ENCODE measurements at places on chromosomes 11 and 22.

- no peak for DNase-seq
These were observed 81.5 kb downstream of the GRK3 start for GRCh38 chr22:25645964-25646363.

DNA sequence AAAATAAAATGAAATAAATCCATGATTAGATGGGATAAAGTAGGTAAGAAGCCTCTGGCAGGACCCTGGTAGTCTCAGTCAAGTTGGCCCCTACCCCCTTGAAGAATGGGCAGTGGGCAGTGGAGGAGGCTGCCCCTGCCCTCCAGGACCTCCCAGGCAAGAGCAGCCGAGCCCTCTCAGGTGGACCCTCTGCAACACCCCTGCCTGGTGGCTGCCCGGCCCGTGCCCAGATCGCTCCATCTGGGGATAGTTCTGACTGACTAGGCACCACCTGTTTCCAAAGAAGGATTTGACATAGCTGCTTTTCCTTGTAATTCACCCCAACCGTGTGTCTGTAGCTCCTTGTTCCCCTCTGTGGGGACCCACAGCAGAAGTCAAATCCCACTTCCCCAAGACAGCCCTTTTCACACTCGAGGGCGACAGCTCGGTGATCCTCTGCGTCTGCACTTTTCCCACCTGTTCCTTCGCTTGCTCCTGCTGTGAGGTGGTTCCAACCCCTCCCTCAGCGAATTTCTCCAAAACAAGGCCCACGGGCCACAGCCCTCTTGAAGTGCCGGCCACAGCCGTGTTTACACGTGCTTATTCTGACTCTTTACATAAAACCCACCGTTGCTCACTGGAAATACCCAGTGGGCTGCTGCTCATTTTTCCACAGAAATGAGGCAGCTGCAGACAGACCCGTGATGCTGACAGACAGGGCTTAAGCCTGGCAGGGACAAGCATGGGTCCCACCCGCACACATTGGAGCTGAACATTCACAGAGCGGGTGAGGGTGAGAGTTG is 5.5 kb upstream of the TMPRSS13 start:
- no peak for DNase-seq

- DNase-seq, result peak; percentile 76
These were observed 57.9 kb downstream of the NECTIN1 start for GRCh38 chr11:119671051-119671450.

DNA sequence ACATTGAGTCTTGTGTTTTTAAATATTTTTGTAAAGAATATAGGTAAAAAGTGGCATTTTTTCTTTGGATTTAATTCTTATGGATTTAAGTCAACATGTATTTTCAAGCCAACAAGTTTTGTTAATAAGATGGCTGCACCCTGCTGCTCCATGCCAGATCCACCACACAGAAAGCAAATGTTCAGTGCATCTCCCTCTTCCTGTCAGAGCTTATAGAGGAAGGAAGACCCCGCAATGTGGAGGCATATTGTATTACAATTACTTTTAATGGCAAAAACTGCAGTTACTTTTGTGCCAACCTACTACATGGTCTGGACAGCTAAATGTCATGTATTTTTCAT is 333 bp upstream of the CD3E start:
- no peak for DNase-seq

DNA sequence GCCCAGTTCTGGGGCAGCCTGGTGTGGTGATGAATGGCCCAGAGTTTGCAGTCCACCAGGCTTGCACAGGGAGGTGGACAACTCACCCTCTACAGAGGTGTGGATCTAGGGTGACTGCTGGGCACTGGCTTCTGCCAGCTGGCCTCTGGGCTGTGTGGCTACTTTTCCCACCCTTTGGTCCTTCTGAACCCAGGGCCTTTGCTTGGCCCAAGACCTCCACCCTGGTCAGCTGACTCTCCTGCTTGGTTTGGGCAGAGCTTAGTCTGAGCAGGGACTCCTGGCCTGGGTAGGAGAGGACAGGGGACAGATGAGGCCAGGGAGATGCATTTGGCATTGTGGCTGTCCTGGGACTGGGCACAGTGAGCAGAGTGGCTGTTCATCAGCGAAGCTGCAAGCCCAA is 83.0 kb upstream of the SHANK2 start:
- DNase-seq, result no peak

- no peak for DNase-seq
These were observed 127.4 kb upstream of the OPCML start for GRCh38 chr11:133659538-133660201.

DNA sequence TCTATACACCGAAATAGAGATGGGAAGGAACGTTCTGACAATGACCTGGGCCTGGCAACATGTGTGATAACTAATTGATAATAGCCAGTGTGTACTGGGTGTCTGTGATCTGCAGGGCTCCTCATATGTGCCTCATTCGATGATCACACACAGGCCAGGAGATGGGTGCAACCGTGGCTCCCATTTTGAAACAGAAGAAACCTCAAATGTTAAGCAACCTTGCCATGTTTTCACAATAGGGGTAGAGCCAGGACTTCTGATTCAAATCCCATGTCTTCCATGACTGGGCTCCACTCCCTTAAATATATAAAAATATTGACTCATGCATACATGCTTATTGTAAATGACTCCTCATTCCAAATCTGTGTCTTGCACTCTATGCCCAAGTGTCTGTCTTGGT is 11.1 kb downstream of the APOL3 start:
- no peak for DNase-seq

DNA sequence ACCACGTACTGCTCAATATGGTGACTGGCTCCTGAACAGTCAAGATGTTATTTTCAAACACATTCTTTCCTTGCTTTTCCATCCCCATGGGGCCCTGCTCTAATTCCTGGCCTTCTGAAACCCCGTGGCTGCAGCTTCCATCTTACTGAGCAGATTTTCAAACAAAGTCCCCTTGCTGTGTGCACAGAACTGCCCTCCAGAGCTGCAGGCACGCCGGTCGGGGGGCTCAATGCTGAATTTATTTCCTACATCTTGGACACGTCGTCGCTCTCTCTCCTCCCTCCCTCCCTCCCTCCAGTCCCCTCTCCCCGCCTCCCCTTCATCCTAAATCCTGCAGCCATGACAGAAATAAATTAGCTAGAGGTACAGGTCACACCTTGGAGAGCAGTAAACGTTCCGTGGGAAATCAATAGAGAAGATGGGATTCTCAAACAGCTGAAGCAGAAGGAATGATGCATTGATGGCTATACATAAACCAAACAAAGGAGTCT is 243.1 kb upstream of the BLID start:
- DNase-seq, result no peak

DNA sequence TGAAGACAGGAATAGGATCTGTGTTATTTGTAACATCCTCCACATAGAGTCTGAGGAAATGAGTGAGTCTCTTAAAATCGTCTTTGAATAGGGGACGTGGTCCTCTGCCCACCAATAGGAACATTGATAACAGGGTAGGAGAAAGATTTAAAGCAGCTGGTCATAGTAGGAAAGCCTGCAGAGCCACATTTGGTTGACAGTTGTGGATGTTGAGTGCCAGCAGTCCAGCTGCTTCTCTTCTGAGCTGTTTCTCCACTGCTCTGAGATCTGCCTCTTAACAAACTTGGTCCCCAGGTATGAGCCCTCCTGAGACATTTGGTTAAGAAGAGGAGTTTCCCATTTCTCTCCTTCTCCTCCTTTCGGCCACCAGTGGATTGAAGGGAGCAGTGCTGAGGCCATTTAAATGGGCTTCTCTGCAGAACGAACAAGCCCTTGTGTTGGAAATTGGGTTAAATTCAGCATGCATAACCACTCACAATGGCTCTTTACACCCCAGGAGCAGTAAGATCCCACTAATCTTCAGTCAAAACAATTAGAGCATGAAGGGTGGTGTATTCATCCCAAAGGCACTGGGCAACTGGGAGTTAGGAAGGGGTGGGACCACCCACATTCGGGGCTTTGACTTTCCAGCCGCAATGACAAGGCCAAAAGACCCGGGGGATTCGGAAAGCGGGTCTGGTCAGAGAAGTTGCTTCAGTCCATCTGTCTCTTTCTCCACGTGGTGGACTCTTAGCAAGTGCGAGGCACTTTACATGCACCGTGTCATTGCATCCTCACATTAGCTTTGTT is 32.3 kb downstream of the MIAT start:
- peak; percentile 37 for DNase-seq

DNA sequence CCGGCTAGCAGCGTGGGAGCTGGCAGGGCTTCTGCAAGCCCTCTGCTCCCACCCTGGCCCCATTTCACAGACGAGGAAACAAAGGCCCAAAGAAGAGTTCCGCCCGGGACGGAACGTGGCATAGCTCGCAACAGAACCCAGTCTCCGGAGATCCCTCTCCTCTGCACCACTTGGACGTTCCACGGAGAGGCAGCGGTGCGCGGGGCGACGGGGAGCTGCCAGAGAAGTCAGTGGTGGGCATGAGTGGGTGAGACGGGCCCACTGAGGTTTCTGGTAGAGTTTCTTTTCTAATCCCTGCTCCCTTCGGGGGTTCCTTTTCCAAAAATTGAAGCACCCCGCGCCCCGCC is 554 bp upstream of the NECTIN1 start:
- DNase-seq, result no peak

GRCh38 chr22:21771631-21771976 is 36.0 kb upstream of the YPEL1 start:
- no peak for DNase-seq

- DNase-seq, result no peak
These were observed 33.3 kb upstream of the NNMT start for GRCh38 chr11:114262681-114263512.

DNA sequence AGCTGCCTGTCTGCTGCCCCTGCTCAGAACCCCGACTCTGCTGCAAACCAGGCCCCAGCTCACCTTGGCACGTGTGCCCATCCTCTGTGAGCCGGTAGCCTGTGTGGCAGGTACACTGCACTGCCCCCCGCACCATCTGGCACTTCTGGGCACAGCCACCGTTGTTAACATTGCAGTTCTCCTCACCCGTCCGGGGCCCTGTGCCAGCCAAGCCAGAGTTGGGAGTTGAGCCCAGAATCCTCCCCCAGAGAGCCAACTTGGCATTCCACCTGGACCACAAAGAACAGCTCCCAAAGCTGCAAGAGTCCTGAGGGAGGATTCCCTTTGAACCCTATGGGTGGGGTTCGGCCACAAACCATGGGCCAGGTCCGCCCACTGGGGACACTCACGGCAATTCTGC is 22.5 kb downstream of the LRP4 start:
- peak; percentile 54 for DNase-seq

DNA sequence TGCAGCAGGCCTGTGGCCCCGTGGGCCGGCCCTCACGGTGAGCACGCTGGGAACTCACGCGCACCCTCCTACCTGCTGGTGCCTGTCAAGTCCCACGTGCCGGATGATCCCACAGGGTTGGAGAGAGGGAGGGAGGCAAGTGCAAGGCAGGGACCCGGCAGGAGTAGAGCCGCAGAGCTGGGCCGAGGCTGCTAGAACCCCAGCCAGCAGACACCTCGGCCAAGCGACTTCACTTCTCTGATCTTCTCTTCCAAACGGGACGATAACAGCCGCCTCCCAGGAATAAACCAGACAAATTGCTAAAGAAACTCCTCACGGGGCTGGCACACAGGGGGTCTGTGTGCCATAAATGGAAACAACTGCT is 1232.8 kb downstream of the TBC1D22A start:
- no peak for DNase-seq

- DNase-seq, result no peak
These were observed 23.7 kb downstream of the NAP1L4 start for GRCh38 chr11:2968341-2968900.

DNA sequence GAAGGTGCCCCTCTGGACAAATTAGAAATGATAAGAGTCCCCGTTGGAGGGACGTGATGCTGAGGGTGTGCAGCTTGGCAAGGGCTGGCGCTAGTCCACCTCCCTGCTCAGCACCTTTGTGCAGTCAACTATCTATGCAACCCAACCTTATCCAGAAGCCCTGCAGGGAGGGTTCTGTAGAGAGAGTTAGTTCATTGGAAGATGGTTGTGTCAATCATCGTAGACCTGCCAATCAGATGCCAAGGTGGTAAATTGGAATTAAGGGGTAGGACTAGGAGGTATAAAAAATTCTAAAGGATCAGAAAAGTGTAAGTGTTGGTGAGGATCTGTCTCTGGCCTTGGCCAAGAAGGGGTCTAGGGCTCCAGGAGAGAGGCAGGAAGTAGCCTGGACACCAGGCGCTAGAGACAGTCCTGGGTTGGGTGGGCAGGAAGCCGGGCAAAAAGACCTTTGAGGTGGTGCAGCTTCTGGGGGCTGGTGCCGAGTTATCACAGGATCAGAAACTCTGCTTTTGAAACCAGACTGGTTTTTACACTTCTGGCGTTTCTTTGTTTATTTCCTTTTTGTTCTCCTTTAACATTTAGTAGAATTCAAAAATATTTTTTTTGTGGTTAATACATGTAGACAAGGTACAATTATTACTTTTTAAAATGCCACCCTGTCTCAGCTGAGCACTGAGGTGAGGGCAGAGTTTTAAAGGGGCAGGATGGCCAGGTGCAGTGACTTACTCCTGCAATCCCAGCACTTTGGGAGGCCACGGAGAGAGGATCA is 1.6 kb downstream of the C1QTNF6 start:
- no peak for DNase-seq

- DNase-seq, result no peak
These were observed 16.5 kb downstream of the SLC22A12 start for GRCh38 chr11:64607381-64607985.

DNA sequence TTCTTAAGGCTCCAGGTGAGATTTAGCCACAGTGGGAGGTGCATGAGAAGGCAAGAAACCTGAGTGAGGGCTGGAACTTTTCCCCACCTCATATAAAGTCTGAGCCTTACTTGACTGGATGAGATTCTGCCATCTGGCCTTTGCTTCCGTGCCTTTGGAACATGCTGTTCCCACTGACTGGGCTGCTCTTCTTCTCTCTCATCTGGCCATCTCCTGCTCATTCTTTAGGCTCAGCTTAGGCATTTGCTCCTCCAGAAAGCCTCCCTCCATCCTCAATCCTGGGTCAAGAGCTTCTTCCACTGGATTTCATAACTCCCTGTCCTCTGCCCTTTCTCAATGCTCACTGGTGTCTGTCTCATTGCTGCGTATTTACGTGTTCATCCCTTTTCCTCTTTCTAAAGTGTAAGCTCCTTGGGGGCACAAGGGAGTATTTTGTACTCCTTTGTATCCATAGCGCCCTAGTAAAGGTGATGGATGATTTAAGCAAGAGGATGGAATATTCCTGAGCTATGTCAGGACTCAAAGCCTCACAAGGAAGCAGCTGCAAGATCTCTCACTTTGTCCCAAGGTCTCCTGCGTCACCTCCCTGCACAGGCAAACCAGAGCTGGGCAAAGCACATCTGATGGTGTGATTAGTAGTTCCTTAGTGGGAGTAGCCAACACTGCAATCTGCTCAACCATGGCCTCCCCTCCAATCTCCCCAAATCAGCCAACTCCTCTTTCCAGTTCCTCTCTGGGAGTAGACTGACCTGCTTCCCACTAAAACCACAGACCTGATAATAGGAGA is 15.3 kb downstream of the HSPA8 start:
- no peak for DNase-seq

DNA sequence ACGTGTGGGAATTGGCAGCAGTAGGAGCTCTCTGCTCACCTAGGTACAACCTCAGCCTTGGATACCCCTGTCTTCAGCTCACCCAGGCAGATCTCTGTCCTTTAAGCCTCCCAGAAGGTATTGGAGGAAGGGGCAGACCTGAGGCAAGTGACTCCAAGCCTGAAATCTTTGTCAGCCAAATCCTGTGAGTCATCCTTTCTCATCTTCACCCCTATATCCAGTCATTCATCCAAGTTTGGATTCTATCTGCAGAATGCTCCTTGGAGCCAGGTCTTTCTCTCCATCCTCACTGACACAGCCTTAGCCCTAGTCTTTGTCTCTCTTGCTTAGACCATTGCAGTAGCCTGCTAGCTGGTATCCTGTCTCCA is 10.4 kb upstream of the THY1 start:
- DNase-seq, result no peak

GRCh38 chr11:67657300-67657699 is 6.8 kb upstream of the ACY3 start:
- DNase-seq, result no peak

GRCh38 chr11:125376117-125376516 is 119.9 kb downstream of the FEZ1 start:
- no peak for DNase-seq

Data from midbrain (tissue), 1 donor.